ENCODE measurements at places on chromosomes 11 and 22. TPM values are rescaled to one million over a fixed set of nuclear protein-coding genes. Genes with fewer than 3 reads are reported as not detected.

- no peaks in the 10 kb centered on the region for H3K27me3 ChIP-seq
- no peak for DNase-seq
- no peaks in the 10 kb centered on the region for H3K36me3 ChIP-seq
- no peak overlapping the region for H3K27ac ChIP-seq
Measured at GRCh38 chr22:48319321-48320047, 1508.2 kb downstream of the BRD1 start.

- peaks cover 6% of the 10 kb centered on the region for H3K4me1 ChIP-seq
- no peak for DNase-seq
- no peak overlapping the region for H3K4me3 ChIP-seq
- no peak overlapping the region for H3K27ac ChIP-seq
Measured at GRCh38 chr11:70247710-70248072, 22.8 kb upstream of the PPFIA1 start.

- no peaks in the 10 kb centered on the region for H3K27me3 ChIP-seq
- no peak overlapping the region for H3K27ac ChIP-seq
- no peak overlapping the region for H3K4me3 ChIP-seq
- DNase-seq: no peak
Measured at GRCh38 chr11:30432178-30432577, 109.3 kb downstream of the ARL14EP start.

DNA sequence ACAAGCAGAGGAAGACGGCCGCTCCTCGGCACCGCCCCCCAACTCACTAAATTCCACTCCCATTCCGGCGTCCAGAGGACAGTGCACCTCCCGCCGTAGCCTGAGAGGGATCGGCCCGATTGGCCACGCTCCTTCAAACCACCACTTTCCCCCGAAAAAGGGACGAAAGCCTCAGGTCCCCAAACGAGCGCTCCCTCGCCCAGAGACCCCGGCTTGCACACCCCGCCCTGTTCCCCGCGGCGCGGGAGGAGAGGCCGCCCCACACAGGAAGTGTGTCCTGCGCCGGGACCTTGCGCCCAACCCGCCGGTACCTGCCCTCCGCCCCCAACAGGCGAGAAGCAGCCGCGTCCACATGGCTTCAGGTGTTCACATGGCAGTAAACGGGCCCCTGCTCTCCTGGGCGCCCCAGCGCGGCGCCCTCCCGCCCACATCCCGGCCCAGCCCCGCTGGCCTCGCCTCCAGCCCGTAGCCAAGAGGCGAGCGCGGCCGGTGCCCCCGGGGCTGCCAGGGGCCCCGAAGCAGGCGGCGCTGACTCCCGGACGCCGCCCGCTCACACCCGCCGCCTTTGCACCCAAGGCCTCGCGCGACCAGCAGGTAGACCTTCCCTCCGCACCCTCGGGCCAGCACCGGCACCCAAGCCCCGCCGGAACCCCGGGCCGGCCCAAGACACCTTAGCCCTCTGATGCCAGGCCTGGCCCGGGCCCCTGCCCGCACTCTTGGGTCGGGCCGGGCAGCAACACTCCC is 849 bp downstream of the TCF20 start:
- peaks cover 37% of the 10 kb centered on the region for H3K4me1 ChIP-seq
- peak overlapping the region; percentile 14 for H3K27ac ChIP-seq
- H3K4me3 ChIP-seq: peak overlapping the region; percentile 88
- H3K27me3 ChIP-seq: no peaks in the 10 kb centered on the region

- DNase-seq: peak; percentile 91
- H3K27me3 ChIP-seq: no peaks in the 10 kb centered on the region
- H3K4me1 ChIP-seq: peaks cover 40% of the 10 kb centered on the region
- H3K36me3 ChIP-seq: peaks cover 15% of the 10 kb centered on the region
Measured at GRCh38 chr11:62560566-62561103, 13.1 kb downstream of the EEF1G start.

Gene FOLH1
- total RNA-seq: not detected

- no peak for DNase-seq
- peaks cover 7% of the 10 kb centered on the region for H3K27me3 ChIP-seq
- no peak overlapping the region for H3K27ac ChIP-seq
- H3K36me3 ChIP-seq: no peaks in the 10 kb centered on the region
- no peak overlapping the region for H3K4me3 ChIP-seq
Measured at GRCh38 chr11:35352077-35352888, 67.1 kb downstream of the SLC1A2 start.

DNA sequence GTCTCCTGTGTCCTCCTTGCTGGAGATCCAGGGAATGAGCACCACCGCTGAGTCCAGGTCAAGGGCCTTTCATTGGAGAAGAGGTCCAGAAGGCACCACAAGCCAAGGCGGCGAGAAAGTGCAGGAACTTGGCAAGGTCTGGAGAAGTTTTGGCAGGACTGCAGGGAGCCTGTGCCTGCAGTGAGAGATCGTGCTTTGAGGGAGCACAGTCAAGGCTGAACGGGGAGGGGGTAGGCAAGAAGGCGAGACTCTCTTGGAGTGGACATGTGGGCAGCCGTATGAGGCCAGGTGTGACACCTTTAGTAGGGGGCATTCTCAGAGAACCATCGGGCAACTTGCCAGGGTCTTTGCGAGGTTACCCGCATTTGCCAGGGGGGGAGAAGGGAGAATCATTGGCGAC is 30.5 kb downstream of the LRRC10B start:
- no peak for DNase-seq
- no peaks in the 10 kb centered on the region for H3K27me3 ChIP-seq
- H3K27ac ChIP-seq: no peak overlapping the region
- peaks cover 26% of the 10 kb centered on the region for H3K4me1 ChIP-seq
- no peaks in the 10 kb centered on the region for H3K36me3 ChIP-seq
- H3K4me3 ChIP-seq: no peak overlapping the region

Gene LIPT2
- total RNA-seq: 16.9 TPM

DNA sequence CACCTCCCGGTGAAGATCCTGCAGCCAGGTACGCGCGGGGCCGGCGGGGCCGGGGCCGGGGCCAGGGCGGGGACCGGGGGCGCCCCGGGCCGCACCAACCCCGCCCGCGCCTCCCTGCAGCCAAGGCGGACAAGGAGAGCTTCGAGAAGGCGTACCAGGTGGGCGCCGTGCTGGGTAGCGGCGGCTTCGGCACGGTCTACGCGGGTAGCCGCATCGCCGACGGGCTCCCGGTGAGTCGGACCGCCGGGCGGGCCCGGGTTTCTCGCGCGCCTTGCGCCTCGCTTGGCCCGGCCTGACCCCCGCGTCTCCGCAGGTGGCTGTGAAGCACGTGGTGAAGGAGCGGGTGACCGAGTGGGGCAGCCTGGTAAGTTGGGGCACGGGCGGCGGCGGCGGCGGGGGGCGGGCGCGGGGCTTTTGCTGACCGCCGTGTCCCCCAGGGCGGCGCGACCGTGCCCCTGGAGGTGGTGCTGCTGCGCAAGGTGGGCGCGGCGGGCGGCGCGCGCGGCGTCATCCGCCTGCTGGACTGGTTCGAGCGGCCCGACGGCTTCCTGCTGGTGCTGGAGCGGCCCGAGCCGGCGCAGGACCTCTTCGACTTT is 531 bp downstream of the PIM3 start:
- peaks cover 5% of the 10 kb centered on the region for H3K4me1 ChIP-seq
- H3K27me3 ChIP-seq: peaks cover 8% of the 10 kb centered on the region
- H3K4me3 ChIP-seq: peak overlapping the region; percentile 69
- peak; percentile 56 for DNase-seq
- H3K36me3 ChIP-seq: no peaks in the 10 kb centered on the region

Gene NRIP3
- 42.7 TPM for total RNA-seq

Gene MS4A4A
- not detected for total RNA-seq

DNA sequence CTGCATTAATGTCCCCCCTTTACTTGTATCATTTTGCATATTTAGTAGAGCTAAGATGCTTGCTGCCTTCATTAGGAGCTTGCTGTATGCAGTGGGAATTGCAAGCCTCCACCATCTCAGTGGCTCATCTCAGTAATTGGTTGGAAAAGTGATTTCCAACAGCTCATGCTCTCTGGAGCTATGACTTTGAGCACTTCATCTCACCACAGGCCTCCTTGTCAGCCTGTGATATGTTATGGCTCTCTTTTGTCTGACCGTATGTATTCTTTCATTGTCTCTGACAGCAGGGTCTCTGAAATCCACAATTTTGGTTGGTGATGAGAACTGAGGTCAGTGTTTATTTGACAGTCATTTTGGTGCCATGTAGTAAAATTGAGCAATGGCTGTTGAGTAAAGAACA is 345.1 kb downstream of the FAT3 start:
- no peaks in the 10 kb centered on the region for H3K4me1 ChIP-seq
- DNase-seq: no peak
- no peaks in the 10 kb centered on the region for H3K36me3 ChIP-seq
- no peak overlapping the region for H3K4me3 ChIP-seq

GRCh38 chr22:28179392-28179791 is 260.3 kb upstream of the PITPNB start:
- H3K27ac ChIP-seq: no peak overlapping the region
- H3K4me1 ChIP-seq: no peaks in the 10 kb centered on the region

DNA sequence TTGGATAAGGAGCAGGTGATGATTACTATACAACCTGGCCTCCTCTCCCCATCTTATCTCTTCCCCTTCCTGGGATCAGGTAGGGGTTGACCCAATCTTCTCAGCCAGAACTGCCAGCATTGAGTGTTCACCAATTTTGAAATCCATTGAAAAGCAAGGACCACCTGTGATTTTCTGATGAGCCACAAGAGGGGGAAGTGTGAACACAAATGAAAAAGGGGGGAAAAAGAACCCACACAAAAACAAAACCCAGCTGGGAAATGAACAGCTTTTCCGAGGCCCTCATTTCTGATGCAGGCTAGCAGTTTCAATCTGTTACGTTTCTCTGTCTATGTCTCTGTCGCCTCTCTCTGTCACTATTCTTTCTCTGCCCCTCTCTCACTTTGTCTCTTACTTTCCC is 161.9 kb downstream of the INSC start:
- no peak overlapping the region for H3K4me3 ChIP-seq
- no peak overlapping the region for H3K27ac ChIP-seq
- peak; percentile 61 for DNase-seq
- H3K36me3 ChIP-seq: no peaks in the 10 kb centered on the region
- peaks cover 26% of the 10 kb centered on the region for H3K4me1 ChIP-seq

GRCh38 chr11:125338886-125339811 is 156.9 kb downstream of the FEZ1 start:
- no peaks in the 10 kb centered on the region for H3K36me3 ChIP-seq
- H3K4me3 ChIP-seq: no peak overlapping the region
- H3K27ac ChIP-seq: no peak overlapping the region
- peaks cover 32% of the 10 kb centered on the region for H3K4me1 ChIP-seq

DNA sequence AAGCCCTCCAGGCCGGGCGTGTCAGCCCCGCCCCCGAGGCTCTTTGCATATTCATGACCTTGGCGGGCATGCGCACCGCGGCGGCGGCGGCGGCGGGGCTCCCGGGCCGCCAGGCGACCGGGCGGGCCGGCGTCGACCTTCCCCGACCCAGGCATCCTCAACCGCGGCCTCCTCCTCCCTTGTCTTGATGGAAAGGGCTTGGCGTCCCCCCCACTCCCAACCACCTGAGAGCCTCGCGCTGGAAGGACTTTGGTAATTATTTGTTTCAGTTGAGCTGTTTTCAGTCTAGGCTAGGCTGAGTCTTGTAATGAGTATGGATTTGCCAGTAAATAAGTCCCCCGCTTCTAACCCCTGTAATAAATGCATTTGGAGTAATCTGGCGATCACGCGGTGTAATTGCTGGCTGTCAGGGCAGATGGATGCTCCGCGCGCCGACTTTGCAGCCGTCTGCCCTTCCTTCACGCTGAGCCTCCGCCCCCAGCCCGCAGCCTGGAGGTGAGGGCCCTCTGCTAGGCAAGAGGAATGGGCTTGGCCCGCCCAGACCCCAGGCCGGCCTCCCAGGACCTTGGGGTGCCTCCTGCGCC is 25.2 kb downstream of the FLRT1 start:
- H3K27me3 ChIP-seq: peaks cover 65% of the 10 kb centered on the region
- peaks cover 32% of the 10 kb centered on the region for H3K4me1 ChIP-seq
- peak overlapping the region; percentile 43 for H3K4me3 ChIP-seq
- no peak overlapping the region for H3K27ac ChIP-seq

Gene UQCC3
- 11.7 TPM for total RNA-seq

- H3K4me1 ChIP-seq: peaks cover 42% of the 10 kb centered on the region
- peak overlapping the region; percentile 62 for H3K4me3 ChIP-seq
- peak; percentile 90 for DNase-seq
- H3K36me3 ChIP-seq: peaks cover 7% of the 10 kb centered on the region
- H3K27ac ChIP-seq: peak overlapping the region; percentile 85
Measured at GRCh38 chr11:63762654-63763495, 5.7 kb downstream of the ZFTA start.

DNA sequence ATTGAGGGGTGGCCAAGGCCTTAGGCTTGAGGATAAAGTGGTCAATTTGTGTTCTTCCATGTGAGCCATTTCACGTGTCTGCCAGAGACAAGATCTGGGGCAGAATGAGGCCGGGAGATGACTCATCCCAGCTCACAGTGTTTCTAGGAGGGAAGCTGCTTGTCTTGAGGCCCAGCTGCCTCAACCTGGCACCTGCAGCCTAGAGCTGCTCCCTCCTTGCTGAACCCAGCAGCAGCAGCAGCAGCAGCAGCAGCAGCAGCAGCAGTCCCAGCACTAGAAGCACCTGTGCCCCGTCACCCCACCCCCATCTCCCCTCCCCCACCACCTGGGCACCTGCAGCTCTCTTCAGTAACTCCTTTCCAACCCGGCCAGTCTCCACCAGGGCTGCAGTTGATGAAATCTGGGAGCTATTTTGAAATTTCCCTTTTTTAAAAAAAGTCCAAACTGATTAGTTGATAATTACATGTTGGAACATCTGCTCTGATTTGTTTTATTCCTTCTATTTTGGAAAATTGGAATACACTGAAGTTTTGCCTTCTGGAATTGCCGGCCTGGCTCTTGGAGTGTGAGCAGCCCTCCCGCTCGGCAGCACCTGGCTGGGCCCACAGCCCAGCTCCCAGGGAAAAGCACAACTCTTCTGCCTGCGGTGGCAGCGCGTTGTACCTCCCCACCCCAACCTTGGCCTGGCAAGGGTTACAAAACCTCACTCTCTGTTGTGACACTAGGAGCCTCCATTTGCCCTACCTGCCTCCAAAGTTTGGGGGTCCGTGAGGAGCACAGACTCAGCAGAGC is 143.5 kb downstream of the NXPE2 start:
- DNase-seq: no peak
- no peaks in the 10 kb centered on the region for H3K36me3 ChIP-seq

DNA sequence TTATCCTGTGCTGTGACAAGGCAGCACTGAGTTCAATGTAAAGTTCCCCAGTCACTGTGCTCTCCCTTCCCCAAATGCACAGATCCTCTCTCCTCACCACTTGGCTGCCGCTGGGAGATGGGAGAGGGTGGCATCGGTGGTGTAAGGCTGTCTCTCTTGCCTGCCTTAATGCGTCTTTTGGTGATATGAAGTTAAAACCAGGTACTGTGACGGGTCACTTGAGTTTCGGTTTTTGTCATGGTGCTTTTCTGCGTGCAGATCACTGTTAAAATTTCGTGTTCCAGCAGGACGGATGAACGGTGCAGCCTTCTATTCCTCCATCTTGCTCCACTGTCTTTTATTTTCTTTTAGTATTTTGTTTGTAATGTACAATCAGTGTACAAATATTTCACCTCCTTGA is 18.6 kb downstream of the GLB1L2 start:
- no peak overlapping the region for H3K4me3 ChIP-seq
- DNase-seq: no peak
- H3K27me3 ChIP-seq: no peaks in the 10 kb centered on the region

Gene ADAMTS8
- total RNA-seq: not detected

GRCh38 chr22:25702571-25703167 is 39.3 kb upstream of the MYO18B start:
- H3K36me3 ChIP-seq: no peaks in the 10 kb centered on the region
- no peaks in the 10 kb centered on the region for H3K27me3 ChIP-seq
- H3K27ac ChIP-seq: no peak overlapping the region
- peaks cover 13% of the 10 kb centered on the region for H3K4me1 ChIP-seq
- DNase-seq: no peak

Gene ASRGL1
- total RNA-seq: 44.5 TPM

Gene PHETA2
- 2.3 TPM for total RNA-seq

Measured in neural progenitor cell (in vitro differentiated cells).